ENCODE measurements at places on chromosomes 16 and 17.

DNA sequence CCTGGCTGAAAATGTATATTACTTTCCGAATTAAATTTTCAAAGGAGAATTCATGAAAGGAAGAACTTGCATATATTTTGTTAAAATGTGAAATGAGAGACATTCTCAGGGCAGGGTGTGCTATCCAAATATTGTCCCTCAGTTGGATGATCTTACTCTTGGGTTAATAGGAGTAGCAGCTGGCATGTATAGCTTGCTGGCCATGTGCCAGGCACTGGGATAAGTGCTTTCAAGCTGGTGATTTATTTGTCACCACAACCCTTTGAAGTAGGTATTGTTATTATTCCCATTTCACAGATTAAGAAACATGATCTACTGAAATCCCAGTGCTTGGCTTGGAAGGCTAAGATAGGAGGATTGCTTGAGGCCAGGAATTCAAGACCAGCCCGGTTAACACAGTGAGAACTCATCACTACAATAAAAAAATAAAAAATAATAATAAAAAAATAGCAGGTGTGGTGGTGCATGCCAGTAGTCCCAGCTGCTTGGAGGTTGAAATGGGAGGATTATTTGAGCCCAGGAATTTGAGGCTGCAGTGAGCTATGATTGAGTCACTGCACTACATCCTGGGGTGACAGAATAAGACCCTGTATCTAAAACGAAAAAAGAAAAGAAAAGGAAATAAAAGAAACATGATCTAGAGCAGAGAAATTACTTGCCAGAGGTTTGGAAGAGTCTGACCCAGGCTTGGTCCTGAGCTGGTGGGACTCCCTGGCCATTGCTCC lies 11.6 kb upstream of the MPHOSPH6 start:
- no peak for DNase-seq

DNA sequence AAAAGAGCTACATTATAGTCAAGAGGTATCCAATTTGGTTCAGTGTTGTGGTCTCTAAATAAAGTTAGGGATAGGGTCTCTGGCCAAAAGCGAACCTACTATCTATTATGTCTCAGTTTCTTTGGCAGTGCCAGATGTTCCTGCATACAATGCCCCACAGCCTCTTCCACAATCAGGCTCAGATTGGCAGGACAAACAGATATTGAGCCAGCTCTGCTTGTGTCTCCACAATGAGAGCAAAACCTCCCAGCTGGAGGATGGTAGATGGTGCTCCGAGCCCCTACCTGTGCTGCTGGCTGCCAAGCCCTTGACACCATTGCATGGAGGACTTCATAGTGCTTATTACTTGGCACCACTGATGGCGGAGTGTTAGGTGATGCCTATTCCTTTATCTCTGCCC lies 19.7 kb downstream of the PHAF1 start:
- no peak for DNase-seq

DNA sequence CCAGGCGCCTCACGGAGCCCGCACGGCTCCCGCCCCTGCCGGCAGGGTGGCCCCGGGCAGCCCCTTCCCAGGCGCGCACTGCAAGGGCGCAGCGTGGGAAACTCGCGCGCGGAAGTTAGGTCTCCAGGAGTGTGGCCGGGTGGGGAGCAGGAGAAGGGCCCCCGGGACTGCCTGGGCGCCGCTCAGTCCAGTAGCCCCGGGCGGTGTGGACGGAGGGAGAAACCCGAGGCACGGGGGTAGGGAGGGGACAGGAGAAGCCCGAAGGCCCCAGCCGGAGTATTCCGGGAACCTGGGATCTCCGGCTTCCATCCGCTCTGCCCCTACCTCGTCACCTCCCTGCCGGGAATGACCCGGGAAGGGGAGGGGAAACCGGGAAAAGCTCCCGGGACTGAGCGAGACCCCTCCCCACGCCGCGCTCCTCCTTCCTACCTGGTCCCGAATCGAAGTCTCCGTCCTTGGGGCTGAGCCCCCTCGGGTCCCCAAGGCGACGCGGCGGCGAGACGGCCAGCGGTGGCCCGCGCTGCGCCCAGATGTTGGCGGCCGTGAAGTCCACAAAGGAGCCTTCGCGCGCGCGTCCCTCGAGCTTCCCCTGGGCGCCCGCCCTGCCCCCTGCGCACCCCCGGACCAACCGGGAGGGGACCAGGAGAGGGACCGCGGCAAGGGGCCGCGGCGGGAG lies 418 bp downstream of the SOCS3 start:
- DNase-seq, result peak; percentile 48

DNA sequence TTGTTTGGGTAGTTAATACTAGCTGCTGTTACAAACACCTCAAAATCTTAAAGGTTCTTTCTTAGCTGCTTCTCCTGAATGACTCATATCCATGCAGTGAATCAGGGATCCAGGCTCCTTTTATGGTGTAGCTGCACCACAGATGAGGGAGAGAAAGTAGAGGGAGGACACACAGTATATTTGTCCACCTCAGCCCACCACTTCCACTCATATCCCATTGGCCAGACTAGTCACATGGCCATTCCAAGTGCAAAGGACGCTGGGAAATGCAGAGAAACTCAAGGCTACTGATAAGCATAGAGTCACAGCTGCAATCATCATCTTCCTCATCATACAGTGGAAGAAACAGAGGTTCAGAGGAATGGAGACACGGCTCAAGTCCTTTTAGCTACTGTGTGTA lies 63.8 kb downstream of the GSG1L start:
- DNase-seq, result no peak

- DNase-seq, result no peak
These were observed 993 bp upstream of the ANKRD11 start for GRCh38 chr16:89491238-89491869.

GRCh38 chr17:12851901-12852435 lies 62.7 kb downstream of the ARHGAP44 start:
- DNase-seq, result no peak

Measured in activated naive CD4-positive, alpha-beta T cell treated with Interleukin-2 at 50 U/mL for 16 hours (primary cell).